ENCODE measurements at places on chromosomes 12 and 14. TPM values are rescaled to one million over a fixed set of nuclear protein-coding genes. Genes with fewer than 3 reads are reported as not detected.
A peak's percentile ranks its signal among the peaks of the same experiment; 100 is the strongest.

P3H3 gene
- total RNA-seq = 10.3 TPM

KRT71 gene
- not detected for total RNA-seq

ESR2 gene
- total RNA-seq = 0.78 TPM

IRF2BPL gene
- 41.1 TPM for total RNA-seq

TSPAN19 gene
- 0.49 TPM for total RNA-seq

DNA sequence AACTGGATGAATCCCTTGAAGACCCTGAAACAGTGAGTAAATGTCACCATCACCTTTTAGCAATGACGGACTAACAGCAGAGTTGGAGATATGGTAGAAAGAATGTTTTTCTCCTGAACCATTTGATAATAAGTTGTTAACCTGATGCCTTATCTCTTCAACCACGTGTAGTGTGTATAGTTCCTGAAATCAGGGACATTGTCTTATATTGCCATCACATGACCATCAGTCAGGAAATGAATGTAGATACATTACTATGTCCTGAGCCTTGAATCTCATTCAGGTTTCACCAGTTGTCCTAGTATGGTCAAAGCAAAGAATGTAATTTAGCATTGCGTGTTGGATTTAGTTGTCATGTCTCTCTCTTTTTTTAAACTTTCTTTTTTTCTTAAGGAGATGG lies 15.7 kb downstream of the ATP6V0A2 start:
- no peak for DNase-seq

DNA sequence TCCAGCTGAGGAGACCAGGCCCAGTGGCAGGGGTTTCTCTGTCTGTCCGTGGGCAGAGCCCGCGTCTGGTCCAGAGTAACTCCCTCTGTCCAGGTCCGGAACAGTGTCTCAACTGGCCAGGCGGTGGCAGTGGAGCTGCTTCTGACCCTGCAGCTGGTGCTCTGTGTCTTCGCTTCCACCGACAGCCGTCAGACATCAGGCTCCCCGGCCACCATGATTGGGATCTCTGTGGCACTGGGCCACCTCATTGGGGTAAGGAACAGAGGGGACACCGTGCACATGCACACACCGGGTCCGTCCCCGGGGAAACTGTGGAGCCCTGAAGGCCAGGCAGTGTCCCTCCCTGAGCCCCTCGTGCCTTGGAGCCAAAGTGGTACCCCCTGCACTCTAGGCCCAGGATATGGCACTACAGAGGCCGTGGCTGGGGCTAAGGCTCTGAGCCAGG lies 1.5 kb downstream of the AQP6 start:
- DNase-seq = peak; percentile 78

DNA sequence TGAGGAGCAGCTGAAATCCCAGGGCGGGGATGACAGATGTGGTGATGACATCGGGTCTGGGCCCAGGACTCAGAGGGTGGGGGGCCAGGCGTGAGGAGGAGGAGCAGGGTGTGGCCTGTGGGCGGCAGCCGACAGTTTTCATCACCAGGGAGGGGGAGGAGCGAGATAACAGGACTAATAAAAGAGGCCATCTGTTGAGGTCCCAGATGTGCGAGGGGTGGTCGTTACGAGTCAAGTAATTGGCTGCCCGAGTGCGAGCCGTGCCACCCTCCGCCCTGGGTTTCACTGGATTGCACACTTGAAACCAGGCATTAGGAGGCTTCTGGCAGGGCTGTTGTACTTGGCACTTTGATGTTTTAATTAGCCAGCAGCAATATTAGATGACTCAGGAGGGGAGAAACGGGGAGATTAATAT lies 67.2 kb downstream of the NOS1 start:
- no peak for DNase-seq

DNA sequence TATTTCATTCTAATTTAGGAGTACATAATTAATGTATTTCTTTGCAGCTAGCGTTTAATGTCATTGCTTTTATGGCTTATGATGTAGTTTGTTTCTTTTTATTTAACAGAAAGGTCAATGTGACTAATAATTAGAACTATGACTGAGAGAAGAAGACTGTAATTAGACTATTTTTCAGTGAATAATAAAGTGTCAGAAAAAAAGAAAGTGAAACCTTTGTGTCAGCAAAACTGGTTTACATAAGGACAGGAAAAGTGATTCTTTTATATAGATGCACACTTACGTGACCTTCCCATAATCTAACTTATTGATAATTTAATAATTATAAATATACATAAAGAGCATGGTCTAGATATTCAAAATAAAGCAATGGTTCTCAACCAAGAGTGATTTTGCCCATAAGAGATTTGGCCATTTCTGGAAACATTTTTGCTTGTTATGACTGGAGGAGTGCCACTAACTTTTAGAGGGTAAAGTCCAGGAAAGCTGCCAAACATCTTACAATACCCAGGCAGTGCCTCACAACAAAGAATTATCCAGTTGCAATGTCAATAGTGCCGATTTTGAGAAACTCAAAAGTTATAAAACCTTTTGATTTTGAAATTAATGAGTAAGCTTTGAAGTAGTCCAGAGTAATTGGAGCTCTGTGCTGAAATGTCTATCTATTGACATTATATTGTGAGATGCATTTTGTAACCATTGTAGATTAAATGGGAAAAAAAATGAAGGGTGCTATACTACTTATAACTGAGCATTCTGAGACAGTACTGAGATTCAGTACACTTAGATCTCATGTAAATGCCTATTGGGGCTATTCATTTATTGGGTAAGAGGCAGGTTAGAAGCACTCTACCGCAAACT lies 227.1 kb downstream of the C12orf50 start:
- DNase-seq = no peak

DNA sequence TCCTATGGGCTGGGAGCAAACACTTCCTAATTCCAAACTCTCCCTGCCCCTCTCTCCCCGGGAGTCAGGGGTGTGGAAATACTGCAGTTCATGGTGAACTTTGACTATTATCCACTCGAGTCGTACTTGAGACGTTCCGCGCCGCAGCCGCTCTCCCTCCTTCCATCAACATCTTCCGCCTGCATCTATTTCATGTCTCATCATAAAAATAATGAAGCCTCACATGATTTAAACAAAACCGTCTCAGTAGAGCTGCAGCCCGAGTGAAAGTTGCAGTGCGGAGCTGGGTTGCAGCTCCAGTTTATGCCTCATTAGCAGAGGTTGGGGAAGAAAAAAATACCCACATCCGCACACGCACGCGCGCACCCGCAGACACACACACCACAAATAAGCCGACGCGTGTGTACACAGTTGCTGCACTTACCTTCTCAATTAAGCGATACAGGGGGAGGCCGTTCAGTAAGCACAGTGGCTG lies 283 bp downstream of the LMO3 start:
- peak; percentile 62 for DNase-seq

GRCh38 chr12:105922670-105923102 lies 216.1 kb downstream of the NUAK1 start:
- no peak for DNase-seq

- no peak for DNase-seq
These were observed 17.1 kb downstream of the ACTN1 start for GRCh38 chr14:68961781-68962584.

DNA sequence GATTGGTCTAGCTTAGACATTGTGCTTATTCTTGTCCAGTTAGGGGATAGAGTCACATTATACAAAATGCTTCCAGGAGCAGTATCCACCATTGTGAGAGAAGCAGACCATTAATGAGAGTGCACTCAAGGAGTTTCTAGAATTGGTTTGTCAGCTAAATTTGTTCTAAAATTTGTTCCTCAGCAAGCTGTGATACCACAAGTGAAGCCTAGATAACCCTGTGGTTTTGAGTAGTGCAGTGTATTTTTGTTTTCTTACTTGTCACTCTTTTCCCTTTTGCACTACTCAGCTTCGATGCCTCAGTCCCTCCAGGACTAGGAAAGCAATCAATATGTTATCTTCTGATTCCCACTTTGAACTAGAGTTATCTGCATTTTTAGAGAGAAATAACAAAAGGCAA lies 42.5 kb upstream of the AKAP6 start:
- no peak for DNase-seq

GRCh38 chr14:70873627-70874026 lies 33.6 kb upstream of the PCNX1 start:
- DNase-seq = no peak

GRCh38 chr14:58145936-58146335 lies 6.1 kb downstream of the ARMH4 start:
- no peak for DNase-seq

- DNase-seq = no peak
These were observed 293.5 kb upstream of the RTL1 start for GRCh38 chr14:101196795-101197590.

DNA sequence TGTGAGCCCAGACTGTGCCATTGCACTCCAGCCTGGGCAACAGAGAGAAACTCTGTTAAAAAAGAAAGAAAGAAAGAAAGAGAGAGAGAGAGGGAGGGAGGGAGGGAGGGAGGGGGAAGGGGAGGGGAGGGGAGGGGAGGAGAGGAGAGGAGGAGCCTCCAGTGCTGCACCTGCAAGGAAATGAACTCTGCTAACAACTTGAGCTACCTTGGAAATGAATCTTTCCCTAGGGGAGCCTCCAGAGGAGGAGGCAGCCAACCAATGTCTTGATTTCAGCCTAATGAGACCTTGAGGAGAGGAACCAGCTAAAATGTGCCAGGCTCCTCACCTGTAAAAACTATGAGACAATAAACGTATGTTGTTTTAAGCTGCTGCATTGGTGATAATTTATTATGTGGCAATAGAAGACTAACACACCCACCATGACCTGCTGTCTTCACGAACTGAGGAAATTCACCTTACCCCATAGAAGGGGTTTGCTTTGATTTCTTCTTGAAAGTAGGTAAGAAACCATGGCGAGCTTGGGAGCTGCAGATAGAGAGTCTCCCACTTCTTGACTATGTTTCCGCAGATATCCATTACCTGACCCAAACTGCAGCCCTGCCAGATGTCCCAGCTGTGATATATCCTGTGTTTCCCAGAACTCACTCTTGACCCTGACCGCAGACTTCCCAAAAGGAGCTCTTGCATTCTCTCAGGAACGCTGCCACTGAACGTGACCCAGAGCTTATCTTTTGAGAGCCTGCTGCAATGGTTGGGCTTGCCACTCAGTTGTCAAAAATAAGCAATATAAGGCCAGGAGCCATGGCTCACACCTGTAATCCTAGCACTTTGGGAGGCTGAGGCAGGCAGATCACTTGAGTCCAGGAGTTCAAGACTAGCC lies 31.5 kb upstream of the TMPO start:
- DNase-seq = no peak

DNA sequence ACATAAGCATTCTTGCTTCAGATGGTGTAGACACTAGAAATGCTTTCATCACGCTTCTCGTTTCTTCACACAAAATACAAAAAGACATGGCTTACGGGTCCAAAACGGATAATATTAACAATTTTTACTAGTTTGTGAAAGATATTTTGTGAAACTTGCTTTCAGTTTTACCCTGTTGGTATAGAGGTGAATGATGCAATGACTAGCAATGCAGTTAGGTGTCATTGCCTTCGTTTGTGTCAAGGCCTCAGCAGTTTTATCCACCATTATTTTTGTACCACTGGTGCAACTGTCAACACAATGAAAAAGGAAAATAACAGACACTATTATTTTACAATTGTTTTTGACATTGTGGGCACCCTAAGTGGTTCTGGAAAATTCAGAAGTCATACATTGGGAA lies 323.0 kb downstream of the FLRT2 start:
- DNase-seq = no peak

GRCh38 chr14:106681161-106681560 lies 1154.8 kb downstream of the TMEM121 start:
- DNase-seq = no peak

Data from Right ventricle myocardium inferior (tissue), 1 donor.